ENCODE measurements at places on chromosomes 2 and 18.

- no peak for DNase-seq
These were observed 10.9 kb downstream of the SERPINB5 start for GRCh38 chr18:63487676-63488075.

DNA sequence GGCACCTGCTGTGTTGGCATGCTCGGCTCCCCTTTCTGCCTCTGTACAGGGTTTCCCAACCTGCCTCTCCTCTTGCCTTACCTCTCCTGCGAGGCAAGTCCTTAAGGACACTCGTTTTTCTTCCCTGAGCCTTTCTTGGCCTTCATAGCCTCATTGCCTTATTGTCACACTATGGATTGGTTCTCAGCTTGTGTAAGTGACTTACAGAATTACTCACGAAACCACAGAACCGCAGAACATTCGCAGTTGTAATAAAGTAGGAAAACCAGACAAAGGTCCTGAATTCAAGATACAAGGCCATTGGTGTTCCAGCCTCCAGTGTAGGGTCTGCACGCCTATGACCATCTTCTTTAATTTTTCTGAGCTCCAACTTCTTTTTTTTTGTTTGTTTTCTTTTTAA is 317.6 kb upstream of the SMIM21 start:
- no peak for DNase-seq

DNA sequence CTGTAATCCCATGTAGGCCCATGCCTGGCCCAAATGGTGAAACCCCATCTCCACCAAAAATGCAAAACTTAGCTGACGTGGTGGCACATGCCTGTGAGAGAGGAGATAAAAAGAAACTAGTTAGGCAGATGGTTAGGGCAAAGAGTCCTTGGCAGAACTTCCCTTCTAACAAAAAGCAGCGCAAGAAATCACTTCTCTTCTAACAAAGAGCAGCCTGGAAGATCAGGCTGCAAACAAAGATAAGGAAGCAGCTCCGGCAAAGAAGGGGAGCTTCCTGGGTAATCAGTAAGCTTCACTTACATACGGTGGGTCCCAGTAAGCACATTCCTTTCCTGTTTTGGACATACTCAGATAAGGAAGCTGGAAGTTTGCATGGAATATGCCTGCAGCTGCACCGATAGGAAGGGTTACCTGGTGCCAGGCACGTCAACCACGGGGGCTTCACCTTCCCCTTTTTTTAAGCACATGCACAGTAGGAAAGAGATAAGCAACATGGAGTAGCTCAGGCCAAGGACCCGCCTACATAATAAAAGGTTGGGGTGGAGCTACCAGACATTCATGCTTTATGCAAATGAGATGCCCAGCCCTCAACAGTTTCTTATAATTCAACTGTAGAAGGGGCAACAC is 61.0 kb upstream of the SLC25A52 start:
- no peak for DNase-seq

- DNase-seq: no peak
These were observed 211.9 kb downstream of the AGPS start for GRCh38 chr2:177604271-177605065.

GRCh38 chr2:176109946-176110345 is 2.9 kb downstream of the HOXD11 start:
- DNase-seq: no peak

GRCh38 chr2:110216803-110217202 is 4.5 kb upstream of the MTLN start:
- no peak for DNase-seq

GRCh38 chr2:33498291-33498956 is 22.0 kb downstream of the RASGRP3 start:
- DNase-seq: no peak

DNA sequence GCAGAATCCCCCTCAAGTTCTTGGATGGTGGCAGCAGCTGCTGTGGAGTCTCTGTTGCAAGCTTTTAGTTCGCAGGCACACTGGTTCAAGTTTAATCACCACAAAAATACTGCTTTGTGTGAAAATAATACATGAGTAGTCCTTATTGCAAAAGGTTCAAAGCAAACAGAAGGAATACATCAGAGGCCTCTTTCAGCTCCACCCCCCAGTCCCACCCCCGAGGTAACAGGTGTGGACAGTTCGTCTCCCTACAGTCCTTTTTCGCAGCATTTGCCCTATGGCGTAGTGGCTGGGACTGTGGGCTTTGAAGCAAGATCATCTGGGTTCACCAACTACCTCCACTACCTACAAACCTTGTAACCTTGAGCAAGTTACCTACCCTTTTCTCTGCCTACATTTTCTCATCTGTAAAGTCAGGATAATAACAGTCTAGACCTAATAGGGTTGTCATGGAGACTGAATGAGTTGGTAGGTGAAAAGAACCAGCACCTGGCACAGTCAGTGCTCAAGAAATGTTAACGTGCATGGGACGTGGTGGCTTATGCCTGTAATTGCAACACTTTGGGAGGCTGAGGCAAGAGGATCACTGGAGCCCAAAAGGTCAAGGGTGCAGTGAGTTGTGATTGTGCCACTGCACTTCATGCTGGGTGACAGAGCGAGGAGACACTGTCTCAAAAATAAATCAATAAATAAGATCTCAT is 61.7 kb downstream of the TCF7L1 start:
- no peak for DNase-seq

- no peak for DNase-seq
These were observed 6.0 kb downstream of the ATP6V1B1 start for GRCh38 chr2:70941701-70942100.

GRCh38 chr2:227377467-227378351 is 1.4 kb downstream of the TM4SF20 start:
- no peak for DNase-seq

DNA sequence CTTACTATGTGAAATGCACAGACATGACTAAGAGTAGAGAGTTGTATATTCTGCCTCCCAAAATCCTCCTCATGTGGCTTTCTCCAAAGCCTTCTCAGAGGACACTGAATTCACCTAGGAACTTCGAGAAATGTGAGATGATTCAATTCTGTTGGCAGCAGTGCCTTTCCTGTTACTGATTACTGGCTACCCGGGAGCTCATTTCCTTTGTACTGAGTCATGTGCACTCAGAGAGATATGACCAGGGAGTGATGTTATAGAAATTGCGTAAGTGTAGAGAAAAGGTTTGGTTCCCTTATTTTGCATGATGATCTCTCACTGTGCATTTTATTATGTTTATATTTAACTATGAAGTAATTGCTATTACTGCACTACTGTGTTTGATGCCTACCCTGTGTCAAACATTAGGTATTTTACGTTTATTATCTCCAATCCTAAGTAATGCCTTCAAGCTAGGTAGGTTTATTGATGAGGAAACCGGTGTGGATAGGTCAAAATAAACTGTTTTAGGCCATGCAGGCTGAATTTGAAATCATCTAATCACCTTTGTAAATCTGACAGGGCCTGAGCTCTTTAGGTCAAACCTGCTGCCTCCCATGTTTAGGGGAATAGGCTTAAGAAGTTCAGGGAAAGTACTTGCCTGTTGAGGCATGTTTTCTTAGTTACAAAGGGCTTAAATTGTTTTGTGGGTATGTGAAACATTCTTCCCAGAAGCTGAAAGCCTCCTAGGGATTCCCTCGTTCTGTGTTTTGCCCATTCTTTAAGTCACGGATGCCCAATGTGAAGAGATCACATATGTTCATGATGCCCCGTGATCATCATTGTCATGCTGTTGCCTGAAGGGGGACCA is 86.8 kb downstream of the FMNL2 start:
- no peak for DNase-seq

- no peak for DNase-seq
These were observed 87.0 kb downstream of the SPHKAP start for GRCh38 chr2:228094377-228094921.

Measured in stimulated activated CD4-positive, alpha-beta T cell treated with anti-CD3 and anti-CD28 coated beads, Interleukin-4, amount 100 ng/mL, for 4 hours (primary cell).